Ureter (tissue), 1 donor: ENCODE measurements at places on chromosomes 7 and 10. TPM values are rescaled to one million over a fixed set of nuclear protein-coding genes. Genes with fewer than 3 reads are reported as not detected.

DNA sequence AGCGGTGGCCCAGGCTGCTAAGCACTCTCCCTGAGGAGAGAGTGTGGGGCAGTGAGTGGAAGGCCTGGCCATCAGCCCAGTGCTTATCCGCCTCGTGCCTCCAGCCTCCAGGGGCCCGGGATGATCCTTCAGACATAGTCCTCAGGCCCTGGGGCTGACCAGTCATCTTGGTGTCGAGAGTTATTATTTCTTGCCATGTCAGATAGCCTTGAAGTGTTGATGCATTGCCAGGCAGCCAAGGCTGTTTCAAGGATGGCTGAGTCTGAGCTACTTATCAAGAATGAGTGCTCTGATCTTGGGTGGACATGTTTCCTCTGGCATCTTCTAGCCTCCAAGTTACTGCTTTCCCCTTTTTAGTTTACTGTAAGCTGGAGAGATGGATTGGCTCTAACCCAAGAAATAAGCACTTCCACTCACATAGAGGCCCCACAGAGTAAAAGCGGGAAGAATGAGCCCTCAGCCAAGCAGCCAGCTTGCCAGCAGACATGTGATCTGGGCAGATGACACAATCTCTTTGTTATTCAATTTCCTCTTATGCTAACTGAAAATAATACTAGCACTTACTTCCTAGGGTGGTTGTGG is 136.5 kb upstream of the NAMPT start:
- peak; percentile 85 for DNase-seq

DNA sequence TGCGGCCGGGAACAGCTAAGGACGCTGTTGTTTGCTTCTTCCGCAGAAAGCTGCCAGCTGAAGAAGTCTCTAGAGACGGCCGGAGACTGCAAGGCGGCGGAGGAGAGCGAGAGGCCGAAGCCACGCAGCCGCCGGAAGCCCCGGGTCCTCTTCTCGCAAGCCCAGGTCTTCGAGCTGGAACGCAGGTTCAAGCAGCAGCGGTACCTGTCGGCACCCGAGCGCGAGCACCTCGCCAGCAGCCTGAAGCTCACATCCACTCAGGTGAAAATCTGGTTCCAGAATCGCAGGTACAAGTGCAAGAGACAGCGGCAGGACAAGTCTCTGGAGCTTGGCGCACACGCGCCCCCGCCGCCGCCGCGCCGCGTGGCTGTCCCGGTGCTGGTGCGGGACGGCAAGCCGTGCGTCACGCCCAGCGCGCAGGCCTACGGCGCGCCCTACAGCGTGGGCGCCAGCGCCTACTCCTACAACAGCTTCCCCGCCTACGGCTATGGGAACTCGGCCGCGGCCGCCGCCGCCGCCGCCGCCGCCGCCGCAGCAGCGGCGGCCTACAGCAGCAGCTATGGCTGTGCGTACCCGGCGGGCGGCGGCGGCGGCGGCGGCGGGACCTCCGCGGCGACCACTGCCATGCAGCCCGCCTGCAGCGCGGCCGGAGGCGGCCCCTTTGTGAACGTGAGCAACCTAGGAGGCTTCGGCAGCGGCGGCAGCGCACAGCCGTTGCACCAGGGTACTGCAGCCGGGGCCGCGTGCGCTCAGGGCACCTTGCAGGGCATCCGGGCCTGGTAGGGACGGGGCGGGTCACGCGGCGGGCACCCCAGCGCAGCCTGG is 2.4 kb downstream of the NKX2-3 start:
- no peak for DNase-seq

- no peak for DNase-seq
These were observed 101.9 kb upstream of the PIP4K2A start for GRCh38 chr10:22816298-22816653.

- no peak for DNase-seq
These were observed 68.9 kb downstream of the RBM33 start for GRCh38 chr7:155713384-155713783.

DNA sequence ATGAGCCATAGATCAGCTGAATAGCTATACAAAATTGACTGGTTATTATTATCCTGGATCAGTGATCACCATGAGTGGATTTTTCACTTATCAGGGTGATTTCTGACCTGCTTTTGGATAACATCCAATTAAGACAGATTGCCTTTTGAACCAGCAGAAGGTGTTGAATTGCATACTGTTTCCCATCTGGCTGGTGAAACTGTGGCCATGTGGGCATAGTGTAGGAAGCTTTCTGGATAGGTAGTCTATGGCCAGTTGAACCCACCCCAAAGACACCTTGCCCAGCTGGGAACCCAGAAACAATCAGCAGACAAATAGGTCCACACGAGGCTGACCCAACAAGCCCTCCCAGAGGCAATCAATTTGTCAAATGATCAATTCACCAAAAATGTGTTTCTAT is 29.3 kb downstream of the DNAJC12 start:
- no peak for DNase-seq

- no peak for DNase-seq
These were observed 465.5 kb upstream of the KLF6 start for GRCh38 chr10:4250587-4250887.

- DNase-seq, result no peak
These were observed 1.2 kb downstream of the PRSS1 start for GRCh38 chr7:142750321-142750938.

- no peak for DNase-seq
These were observed 51.7 kb downstream of the PRKCQ start for GRCh38 chr10:6528198-6528950.

- DNase-seq, result no peak
These were observed 35.8 kb downstream of the SCRN1 start for GRCh38 chr7:29953726-29954347.

DNA sequence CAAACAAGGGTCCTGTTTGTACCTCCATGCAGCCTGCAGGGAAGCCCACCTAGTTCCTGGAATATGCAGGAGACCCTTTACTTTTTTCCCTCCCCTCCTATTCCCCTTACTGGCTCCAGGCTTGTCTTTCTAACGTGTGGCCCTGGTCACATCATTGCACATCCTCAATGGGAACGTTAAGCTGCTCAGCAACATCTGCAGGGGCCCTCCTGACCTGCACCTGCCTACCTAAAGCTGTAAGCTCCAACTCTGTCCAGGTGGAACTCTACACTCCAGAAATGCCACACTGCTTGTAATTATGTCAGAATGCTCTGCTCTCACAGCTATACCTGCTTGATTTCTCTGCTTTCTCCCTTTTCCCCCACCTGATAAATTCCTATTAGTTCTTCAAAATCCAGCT is 72.1 kb downstream of the ARMC3 start:
- DNase-seq, result no peak

DNA sequence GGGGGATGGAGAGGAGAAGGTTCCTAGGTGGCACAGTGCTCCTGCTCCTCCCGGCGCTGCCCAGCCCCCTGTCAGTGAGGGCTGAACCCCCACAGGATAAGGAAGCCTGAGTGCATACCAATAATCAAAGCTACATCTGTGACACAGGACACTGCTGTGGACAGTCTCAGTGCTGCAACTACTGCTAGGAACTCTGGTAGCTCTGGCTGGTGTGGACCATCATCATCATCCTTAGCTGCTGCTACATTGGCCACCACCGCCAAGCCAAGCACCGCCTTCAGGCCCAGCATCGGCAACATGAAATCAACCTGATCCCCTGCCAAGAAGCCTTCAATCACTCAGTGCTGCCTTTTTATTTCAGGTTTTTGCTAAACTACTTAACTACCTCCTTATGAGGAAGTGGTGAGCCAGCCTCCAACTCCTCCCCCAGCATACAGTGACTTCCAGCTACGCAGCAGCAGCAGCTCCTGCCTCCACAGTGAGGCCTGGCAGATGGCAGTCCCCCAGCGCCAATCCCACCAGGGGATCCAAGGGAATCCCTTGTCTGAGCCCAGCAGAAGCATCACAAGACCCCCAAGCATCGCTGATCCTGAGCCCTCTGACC is 32.1 kb upstream of the SLC26A4 start:
- DNase-seq, result no peak

DNA sequence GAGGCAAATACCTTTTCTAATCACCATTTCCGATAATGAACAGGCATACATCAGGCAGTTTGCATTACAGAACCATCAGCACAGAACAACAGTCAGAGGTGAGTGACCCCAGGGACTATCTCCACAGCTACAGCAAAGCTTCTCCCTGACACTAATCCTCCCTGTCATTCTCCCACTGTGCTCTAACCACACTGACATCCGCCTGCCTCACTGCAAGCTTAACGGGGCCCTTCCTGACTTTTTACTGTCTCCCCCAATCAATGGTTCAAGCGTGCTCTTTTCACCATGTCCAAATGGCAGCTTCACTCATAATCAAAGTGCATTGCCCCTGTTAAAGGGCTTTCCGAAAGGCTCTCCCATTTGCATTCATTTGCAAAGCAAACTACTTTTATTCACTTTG is 196.3 kb downstream of the DNAJC1 start:
- no peak for DNase-seq

- DNase-seq, result no peak
These were observed 479.5 kb downstream of the SDK1 start for GRCh38 chr7:3780525-3780924.

- DNase-seq, result no peak
These were observed 49.3 kb downstream of the DENND11 start for GRCh38 chr7:141652691-141653090.

DNA sequence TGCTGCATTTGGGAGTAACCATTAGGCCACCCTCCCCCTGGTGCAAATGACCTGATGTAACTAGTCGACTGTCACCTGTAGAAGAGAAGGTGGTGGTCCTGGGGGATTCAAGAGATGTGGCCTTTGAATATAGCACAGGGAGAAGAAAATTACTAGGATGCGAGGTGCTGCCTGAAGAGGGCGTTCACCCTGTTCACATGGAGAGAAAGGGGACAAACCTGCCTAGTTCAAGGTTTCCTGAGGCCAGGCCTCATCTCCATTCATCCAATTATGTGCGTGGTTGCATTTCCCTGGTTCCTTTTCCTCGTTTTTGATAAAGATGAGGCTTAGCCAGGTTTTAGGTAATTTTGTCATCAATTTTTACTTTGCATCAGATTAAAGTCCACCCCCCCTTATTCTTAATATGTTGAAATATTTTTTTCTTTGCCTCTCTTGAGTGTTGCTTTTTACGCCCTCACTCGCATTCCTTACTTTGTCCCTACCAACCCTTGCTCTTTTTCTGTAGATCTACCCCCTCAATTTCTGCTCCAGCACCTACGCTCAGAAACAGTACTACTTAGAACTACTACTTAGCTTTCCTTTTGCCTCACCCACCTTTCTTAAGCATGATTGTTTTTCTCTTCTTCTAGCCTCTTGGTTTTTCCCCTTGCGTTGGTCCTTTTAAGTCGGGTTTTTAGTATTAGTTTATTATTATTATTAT is 13.7 kb downstream of the CLCN1 start:
- no peak for DNase-seq

GRCh38 chr7:48300301-48300700 is 129.0 kb downstream of the ABCA13 start:
- DNase-seq, result no peak

- no peak for DNase-seq
These were observed 263.2 kb upstream of the C7orf33 start for GRCh38 chr7:148327379-148327778.

DNA sequence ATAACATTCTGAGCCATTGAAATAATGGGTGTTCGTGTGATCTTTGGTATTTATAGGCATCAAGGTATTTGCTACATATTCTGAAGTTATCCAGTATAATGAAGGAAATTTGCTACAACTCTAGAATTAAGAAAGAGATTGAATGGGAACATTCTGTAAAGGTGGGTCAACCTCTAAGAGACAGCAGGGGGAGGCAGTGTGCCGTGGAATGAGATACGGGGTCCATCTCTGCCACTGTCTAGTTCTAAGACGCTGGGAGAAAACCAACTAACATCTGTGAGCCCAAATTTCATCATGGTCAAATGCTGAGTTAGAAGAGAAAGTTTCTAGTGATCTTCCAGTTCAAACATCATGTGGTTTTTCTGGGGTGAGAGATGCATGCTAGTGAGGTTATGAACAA is 368.9 kb downstream of the SORCS1 start:
- DNase-seq, result no peak

DNA sequence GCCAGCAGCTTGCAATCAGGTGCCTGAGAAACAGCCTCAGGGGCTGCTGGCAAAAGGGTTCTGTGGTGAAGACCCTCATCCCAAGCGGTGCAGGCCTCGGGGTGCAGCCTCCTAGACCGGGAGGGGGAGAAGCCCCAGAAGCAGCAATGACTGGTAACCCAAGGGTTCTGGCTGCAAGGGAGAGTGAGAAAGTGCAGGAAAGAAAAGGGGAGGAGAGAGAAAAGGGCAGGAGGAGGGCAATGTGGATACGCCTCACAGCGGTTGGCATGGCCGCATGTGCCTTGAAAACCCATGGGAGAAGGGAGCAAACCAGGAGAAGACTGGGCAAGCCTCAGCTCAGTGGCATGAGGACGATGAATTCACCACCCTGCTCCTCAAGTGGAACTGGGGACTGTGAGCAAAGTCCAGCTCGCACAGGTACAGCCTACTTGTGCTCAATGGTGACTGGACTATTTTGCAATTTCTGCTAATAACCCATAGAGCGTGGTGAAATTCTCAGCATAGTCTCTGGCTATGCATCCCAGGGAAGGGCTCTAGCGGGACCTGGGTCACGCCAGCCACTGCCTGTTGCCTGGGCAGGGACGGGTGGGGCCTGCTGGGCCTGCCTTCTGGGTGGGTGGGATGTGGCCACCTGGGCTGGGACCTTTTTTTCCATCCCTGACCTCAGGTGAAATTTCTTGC is 6.2 kb downstream of the CLRN3 start:
- DNase-seq, result peak; percentile 40

DNA sequence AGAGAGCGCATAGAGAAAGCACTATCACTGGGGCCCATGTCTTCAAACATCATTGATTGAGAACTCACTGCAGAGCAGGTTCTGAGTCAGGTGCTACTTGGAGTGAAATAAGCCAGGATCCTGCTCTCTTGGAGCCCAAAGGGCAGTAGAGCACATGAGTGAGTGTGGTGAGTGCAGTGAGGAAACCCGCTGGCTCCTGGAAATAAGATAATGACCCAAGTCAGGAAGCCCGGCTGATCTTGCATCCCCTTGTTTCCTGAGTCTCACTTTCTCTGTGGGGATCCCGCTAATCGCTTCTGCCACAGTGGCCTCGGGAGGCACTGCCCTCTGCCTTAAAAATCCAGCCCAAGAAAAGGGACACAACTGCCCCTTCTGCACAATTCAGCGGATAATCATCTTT is 7.1 kb upstream of the FAM107B start:
- DNase-seq, result no peak

- peak; percentile 47 for DNase-seq
These were observed 505 bp downstream of the NUDCD3 start for GRCh38 chr7:44489955-44490350.

DNA sequence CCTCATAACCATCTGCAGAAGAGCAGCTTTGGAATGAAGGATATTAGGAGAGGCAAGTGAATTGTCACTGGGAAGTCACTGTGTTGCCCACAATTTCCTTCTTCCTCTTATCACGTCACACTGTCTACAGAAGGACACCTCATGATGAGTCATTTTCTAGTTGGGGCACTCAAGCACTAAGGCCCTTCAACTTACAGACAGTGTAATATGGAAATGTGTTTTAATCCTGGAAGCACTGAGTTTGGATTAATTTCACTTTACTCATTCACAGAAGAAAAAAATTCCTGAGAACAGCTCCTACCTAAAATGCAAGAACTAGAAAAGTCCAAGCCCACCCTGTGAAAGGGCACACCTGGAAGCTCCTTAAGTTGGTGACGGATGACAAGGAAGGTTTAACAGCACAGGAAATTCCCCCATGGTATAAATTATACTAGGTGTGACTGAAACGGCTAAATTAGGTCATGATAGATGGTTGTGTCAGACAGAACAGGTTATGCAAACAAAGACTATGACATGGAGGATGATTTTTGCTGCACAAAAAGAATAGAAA is 56.6 kb downstream of the PARD3 start:
- no peak for DNase-seq

The HOXA9 gene
- 7.4 TPM for total RNA-seq

The SLC26A5 gene
- total RNA-seq, result 6.2 TPM

The CRYGN gene
- total RNA-seq, result not detected

The GPRIN2 gene
- total RNA-seq, result 9.4 TPM

The EBLN1 gene
- not detected for total RNA-seq

The EPHB6 gene
- total RNA-seq, result 55.9 TPM

The ASAH2B gene
- 4.8 TPM for total RNA-seq

The NCAPG2 gene
- 6.3 TPM for total RNA-seq
